Stimulated activated CD4-positive, alpha-beta T cell treated with anti-CD3 and anti-CD28 coated beads, Interleukin-12 subunit alpha, Interleukin-12 subunit beta, amount 100 ng/mL, for 24 hours (primary cell): ENCODE measurements at places on chromosomes 6 and 20.
A peak's percentile ranks its signal among the peaks of the same experiment; 100 is the strongest.

DNA sequence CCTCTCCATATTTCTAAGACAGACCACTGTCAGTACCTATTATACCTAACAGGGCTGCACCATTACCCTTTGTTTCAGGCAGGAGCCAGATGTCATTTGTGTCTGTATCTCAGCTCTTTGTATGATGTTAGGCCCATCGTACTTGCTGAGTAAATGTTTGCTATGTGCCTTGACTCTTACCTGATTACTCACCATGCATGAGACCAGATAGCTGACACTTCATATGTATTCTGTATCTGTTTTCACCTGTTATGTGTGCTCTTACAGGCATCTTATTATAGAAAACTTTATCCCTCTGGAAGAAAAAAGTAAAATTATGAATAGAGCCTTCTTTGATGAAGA is 31.7 kb upstream of the ASXL1 start:
- DNase-seq = no peak

DNA sequence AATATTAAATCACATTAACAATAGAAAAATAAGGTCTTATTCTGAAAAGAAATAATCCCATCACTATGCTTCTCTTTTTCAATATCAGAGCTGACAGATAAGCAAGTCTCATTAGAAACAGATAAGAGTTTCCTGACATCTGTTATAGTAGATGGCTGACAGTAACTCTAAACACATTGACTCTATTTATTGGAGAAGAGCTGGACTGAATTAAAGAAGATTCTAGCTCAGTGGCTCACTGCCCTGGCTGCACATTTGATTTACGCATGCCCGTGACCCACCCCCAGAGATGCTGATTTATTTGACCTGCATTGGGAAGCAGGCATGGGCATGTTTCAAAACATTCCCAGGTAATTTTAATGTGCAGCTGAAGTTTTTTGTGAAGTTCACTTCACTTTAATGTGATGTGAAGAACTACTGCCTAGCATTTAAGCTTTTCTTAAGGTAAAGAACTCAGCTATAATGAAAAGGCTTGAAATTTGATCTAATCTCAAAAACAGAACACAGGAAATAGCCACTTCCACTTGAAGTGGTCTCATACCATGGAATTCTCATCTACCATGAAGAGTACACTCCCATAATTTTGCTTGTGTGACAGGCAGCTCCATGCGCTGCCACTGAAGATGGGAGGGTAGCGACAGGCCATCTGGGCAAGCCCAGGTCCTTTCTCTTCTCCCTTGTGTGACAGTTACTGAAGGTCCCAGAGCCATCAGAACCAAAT is 162.3 kb downstream of the TPBG start:
- no peak for DNase-seq

- DNase-seq = no peak
Observed at GRCh38 chr6:109449064-109449794, 6.3 kb downstream of the MICAL1 start.

DNA sequence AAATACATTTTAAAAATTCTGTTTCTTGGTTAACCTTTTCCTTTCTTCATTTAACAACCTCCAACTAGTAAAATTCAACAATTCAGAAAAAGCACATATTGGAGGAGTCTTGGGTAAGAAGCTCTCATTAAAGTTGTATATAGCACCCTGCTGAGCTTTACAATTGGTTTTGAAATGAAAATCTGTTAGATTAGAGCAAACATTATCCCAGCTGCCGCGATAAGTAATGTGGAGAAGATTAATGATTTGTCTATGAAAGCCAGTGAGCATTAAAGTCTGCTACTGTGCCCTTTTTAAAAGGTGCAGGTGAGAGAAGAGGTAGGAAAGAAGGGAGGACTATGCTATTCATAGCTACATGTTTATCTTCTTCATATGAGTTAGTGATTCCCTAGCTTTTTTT is 201.5 kb downstream of the ZFAND3 start:
- DNase-seq = no peak

DNA sequence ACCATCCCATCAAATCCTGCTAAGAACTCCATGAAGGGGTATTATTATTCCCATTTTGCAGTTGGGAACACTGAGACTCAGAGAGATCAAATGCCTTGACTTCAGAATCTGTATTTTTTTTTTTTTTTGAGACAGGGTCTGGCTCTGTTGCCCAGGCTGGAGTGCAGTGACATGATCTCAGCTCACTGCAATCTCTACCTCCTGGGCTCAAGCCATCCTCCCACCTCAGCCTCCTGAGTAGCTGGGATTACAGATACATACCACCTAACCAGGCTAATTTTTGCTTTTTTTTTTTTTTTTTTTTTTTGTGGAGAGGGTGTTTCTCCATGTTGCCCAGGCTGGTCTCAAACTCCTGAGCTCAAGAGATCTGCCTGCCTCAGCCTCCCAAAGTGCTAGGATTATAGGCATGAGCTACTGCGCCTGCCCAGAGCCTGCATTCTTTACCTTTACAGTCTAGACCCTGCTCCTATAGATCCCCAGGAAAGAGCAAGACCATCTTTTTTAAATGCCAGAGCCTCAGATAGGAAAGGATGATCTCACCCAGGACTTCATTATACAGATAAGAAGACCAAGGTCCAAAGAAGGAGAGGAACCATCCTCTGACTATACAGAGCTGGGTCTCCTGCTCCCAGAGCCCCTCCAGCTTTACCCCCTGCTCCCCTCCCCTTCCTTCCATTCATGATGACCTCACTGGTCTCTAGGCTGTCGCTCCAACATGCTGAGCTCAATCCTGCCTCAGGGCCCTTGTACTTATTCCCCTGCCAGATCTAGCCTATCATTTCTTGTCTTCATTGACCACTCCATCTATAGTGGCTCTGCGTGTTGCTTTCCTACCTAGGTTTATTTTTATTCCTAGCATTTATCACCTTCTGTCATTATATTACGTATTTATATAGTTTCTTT is 138.6 kb downstream of the CEBPB start:
- DNase-seq = no peak

- no peak for DNase-seq
Observed at GRCh38 chr6:150711584-150712504, 112.2 kb downstream of the PLEKHG1 start.

DNA sequence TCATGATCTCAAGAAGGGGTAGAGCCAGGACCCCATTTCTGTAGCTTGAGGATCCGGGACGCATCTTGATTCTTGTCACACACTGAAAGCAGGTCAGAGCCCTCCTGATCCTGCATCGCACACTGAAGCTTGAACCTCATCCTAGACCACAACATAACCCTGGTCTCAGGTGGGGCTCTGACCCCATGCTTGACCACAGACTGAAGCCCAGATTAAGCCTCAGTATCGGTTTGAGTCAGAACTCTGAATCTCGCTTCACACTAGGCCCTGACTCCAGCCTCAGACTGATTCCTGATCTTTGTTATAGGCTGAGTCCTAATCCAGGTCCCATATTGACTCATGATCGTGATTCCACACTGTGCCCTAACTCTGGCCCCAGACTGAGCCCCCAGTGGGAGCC is 8.5 kb upstream of the RSPO4 start:
- DNase-seq = no peak

DNA sequence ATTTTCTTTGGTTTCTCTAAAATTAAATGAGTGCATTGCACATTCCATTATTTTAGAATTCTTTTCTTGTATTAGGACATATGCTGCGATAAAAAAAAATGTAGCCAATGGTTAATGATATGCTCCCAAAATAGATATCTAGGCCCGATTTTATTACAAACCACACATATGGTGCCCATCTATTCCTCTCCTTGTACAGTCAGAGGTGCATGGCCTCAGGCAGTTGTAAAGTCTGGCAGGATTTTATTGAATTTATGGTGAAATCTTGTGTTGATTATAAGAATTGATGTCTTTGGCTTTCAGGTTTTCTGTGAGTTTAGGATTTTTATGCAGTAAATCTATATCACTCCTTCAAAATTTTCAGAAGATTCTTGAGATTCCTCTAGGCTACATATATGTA is 192.2 kb downstream of the RFPL4B start:
- no peak for DNase-seq

DNA sequence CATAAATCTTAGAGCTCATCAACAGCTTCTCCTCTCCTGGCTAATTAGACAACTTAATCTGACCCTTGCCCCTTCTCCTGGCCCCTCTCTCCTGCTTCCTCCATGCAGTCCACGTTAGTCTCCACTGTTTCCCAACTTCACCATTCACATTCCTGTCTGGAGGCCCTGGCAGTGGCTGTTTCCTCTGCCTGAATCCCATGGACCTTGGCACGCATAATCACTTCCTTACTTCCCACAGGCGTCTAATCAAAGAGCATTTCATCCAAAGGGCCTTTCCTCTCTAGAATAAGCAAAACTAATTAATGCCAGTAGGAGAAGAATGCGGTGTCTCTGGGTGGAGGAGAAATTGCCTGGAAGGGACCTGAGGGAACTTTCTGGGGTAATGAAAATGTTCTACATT is 16.4 kb upstream of the XRN2 start:
- DNase-seq = no peak

DNA sequence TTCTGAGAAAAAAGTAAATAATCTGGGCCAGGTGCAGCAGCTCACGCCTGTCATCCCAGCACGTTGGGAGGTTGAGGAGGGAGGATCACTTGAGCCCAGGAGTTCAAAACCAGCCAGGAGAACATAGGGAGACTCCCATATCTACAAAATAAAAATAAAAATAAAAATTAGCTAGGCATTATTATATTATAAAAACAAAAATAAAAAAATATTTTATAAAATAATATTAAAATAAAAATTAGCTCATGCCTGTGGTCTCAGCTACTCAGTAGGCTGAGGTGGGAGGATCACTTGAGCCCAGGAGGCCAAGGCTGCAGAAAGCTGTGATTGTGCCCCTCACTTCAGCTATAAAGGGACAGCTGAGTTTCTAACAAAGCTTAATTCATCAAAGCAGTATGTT is 362.9 kb downstream of the SMOC2 start:
- DNase-seq = no peak

DNA sequence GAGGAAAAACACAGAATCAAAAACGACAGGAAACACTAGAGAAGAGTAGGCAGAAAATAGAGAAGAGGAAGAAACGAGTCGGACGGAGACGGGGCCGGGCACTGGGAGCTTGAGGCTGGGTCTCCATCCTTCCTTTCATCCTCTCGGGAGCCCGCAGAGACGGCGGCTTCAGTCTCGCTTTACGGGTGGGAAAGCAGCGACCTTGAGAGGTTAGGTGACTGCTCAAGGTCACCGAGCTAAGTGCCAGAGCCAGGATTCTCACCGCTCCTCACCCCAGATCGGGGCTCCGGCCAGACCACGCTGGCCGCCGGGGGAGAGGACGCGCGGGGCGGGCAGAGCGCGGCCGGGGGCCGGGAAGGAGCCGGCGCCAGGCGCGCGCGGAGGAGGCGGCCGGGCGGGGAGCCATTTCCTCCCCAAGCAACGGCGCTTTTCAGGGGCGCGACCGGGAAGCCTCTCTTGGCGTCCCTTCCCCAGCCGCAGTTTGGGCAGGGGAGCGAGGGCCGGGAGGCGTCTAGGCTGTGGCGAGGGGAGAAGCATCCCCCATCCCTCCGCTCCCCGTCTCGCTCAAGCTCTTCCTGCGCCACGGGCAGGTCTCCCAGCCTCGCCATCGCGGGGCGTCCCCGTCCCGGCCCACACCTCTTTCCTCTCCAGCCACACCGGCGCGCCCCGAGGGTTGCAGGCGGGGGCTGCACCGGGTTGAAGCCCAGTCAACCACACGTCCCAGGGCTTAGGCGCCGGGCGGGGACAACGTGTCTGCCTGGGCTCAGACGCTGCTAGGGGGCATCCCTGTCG is 24.1 kb upstream of the MAP3K7 start:
- DNase-seq = peak; percentile 35

- no peak for DNase-seq
Observed at GRCh38 chr20:23198815-23199214, 112.7 kb upstream of the CD93 start.

- no peak for DNase-seq
Observed at GRCh38 chr20:1632178-1632577, 12.4 kb upstream of the SIRPB1 start.

GRCh38 chr20:23037017-23037481 is 1.9 kb downstream of the SSTR4 start:
- no peak for DNase-seq

GRCh38 chr6:44127186-44128019 is at the start of the genes MRPL14 and TMEM63B:
Gene MRPL14, minus strand, starts transcription at chr6:44127452. Its CDS starts 10,841 bp downstream, at chr6:44116611.
Gene TMEM63B, plus strand, starts transcription at chr6:44127554. Its CDS starts 7,031 bp downstream, at chr6:44134585.
- DNase-seq = peak; percentile 81

GRCh38 chr20:47351643-47352331 is 4.7 kb downstream of the ZMYND8 start:
- DNase-seq = no peak

DNA sequence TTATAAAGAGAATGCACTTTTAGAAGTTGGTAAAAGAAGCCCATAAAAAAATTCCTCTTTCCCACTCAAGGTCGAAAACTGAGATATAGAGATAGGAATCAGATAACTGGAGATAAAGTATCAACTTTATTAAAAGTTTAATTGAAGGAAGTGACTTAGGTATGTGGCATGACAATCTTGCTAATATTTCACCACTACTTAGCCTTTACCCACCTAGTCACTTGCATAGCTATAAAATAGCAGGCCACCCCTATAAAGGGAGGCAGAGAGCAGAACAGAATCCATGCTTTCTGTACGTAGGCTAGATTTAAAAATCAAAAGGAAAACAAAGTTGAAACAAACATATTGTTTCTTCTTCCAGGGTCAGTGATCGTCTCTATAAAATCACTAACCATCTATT is 13.2 kb upstream of the TBC1D32 start:
- DNase-seq = no peak

- DNase-seq = no peak
Observed at GRCh38 chr20:60269573-60270162, 311.4 kb downstream of the CDH26 start.

DNA sequence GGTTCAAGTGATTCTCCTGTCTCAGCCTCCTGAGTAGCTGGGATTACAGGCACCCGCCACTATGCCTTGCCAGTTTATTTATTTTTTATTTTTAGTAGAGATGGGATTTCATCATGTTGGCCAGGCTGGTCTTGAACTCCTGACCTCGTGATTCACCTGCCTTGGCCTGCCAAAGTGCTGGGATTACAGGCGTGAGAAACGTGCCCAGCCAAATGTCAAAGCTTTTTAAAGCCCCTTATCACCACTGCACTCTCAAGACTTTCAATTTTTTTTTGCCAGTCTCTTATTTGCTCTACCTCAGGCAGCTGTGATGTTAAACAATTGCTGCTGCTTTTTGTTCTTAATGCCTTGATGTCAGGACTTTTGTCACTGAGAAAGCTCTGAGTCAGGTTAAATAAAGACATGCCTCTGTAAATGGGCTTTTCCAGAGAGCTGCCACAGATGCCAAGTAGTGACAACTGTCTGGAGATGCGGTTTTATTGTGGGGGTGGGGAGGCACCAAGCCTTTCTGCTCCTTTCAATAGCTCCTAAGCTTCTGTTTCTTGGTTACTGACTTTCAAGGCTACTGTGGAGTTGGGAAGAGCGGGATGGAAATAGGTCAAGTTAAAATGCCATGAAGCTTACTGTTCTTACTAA is 29.2 kb downstream of the RSPH3 start:
- DNase-seq = no peak

- no peak for DNase-seq
Observed at GRCh38 chr6:113560908-113561307, 296.2 kb upstream of the MARCKS start.

- DNase-seq = no peak
Observed at GRCh38 chr6:31610968-31611367, 4.1 kb upstream of the AIF1 start.

- no peak for DNase-seq
Observed at GRCh38 chr6:27872642-27873020, 39.6 kb downstream of the OR2B2 start.

- DNase-seq = no peak
Observed at GRCh38 chr6:75852721-75853120, 103.7 kb downstream of the MYO6 start.
